ENCODE measurements at places on chromosomes 3 and 15.

DNA sequence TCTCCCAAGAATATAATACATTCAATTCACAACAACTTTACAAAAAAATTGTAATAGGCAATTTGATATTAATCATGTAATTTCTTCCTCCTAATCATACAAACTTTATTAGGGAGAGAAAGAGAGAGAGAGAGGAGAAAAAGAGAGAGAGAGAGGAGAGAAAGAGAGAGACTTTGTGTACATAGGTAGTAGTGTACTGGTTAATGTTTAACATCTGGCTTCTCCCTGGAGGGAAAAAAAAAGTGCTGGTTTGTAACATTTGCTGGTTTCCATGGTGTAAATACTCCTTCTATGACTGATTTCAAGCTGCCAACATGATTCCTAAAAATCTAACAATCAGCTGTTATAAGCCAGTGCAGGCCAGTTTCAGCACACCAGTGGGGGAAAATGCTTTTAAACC is 98.0 kb upstream of the ARHGEF26 start:
- DNase-seq: no peak

GRCh38 chr3:180341516-180341915 is 260.4 kb upstream of the TTC14 start:
- DNase-seq: no peak

DNA sequence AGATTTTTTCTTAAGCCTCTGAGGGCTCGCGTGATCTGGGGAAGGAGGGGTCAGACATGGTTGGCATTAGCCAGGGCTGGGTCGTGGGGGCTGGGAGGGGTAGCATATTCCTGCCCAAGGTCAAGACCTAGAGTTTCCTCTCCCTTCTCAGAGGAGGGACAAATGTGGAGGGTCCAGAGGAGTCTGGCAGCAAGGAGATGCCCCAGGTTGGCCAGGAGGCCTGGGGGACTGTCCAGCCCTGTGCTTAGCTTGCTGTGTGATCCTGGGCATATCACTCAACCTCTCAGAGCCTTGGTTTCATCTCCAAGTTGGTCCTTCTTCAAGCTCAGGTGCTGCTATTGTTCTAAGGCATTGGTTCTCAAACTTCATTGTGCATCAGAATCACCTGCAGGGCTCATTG is 9.1 kb upstream of the CAMP start:
- DNase-seq: no peak

DNA sequence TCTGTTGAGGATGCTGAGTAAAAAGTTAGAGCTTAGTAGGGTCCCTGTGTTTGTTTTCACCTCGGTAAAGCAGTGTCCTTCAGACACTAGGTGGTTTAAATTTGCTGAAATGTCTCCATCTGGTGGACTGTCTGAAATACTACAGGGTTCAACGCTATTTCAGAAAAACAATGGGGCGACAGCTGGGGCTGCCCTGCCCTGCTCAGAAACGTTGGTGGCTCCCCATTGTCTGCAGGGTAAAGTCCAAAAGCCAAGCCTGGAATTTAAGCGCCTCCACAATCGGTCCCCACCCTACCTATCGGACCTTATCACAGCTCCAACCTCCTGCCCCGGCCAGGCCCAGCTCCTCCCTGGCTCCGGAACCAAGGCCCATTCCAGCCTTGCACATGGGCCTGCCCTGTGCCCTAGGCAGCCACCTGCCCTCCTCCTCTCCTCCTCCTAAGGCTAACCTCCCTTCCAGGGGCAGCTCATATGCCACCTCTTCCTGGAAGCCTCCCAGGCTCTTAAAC is 4.3 kb upstream of the TSEN2 start:
- DNase-seq: no peak

GRCh38 chr3:120203016-120203415 is 82.0 kb downstream of the GPR156 start:
- DNase-seq: no peak

- DNase-seq: no peak
These were observed 121.2 kb upstream of the RASGRP1 start for GRCh38 chr15:38685686-38686339.

GRCh38 chr15:100094127-100094510 is 247.7 kb downstream of the ADAMTS17 start:
- no peak for DNase-seq

- DNase-seq: no peak
These were observed 3.5 kb downstream of the RFTN1 start for GRCh38 chr3:16509721-16510619.

DNA sequence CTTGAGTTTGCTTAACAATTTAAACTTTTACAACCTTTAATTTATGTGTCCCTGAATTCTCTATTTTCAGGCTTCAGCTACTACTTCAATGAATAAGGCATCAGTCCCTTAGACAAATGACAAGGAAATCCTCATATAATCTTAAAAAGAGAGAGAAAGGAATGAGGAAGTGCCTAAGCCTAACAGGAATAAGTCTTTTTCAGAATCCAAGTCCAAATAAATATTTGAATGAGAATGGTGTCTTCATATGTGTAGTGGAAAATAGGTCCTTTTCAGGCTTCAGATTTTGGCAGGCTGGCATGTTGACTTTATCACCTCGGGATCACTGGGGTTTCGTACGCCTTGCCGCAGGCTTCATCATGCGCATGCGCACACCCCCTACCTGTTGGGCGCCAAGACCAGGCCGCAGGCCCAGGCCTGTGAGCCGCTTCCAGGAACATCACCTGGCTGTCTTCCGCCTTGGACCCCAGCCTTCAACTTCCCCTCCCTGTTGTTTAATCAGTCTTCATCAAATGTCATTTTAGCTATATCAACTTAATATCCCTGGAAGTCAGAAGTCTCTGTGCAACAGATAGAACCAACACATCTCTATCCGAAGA is 334.5 kb downstream of the SOX2 start:
- DNase-seq: no peak

GRCh38 chr3:49567406-49567805 is 13.1 kb downstream of the BSN start:
- no peak for DNase-seq

DNA sequence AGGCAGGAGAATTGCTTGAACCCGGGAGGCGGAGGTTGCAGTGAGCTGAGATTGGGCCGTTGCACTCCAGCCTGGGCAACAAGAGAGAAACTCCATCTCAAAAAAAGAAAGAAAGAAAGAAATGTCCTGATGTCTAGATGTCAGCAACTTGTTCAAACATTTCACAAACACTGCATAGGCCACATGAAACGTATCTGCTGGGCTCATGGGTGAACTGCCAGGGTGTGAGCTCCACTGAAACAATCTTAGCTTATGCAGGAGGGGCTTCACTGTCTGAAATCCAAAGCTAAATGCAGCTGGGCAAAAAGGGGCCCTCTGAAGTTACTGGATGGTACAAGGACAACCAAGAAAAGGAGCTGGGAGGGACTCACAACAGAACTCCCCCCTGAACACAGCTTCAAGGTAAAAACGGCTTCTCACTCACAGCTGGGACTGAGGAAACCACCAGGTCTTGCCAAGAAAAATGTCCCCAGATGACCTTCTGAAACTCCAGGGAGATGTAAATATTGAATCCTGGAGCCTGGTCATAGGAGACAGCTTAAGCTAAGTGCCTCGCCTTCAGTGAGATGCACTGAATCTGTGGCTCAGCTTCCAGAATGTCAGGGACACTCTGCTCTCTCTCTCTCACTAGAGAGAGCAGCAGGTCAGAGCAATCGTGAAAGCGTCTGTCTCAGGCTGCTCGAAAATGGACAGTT is 31.9 kb downstream of the SEC61A1 start:
- DNase-seq: no peak

GRCh38 chr3:58530354-58530865 is 6.6 kb downstream of the ACOX2 start:
- DNase-seq: no peak

GRCh38 chr15:101320501-101321052 is 25.5 kb upstream of the SNRPA1 start:
- peak; percentile 38 for DNase-seq

DNA sequence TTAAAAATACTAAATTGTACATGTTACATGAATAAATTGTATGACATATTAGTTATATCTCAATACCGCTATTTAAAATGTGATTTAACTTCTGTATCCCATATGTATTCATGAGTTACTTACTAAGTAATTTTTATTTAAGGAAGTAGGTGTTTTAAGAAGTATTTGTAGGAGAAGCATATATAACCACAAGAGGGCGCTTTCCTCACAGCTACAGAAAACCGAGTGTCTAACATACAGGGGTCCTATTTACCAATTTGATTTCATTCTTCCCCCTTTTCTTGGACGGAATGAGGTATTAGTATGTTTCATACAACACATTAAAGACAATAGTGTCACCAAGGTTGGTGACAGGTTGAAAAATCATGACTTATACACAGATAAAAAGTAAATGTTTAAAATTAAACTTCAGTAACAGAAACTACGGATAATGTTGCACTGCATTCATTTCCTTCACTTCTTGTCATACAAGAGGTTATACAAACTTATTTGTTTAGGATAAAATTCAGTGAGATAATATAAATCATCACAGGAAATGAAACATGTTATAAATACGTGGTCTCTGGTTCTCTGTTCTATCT is 253.6 kb downstream of the MAGI1 start:
- DNase-seq: no peak

DNA sequence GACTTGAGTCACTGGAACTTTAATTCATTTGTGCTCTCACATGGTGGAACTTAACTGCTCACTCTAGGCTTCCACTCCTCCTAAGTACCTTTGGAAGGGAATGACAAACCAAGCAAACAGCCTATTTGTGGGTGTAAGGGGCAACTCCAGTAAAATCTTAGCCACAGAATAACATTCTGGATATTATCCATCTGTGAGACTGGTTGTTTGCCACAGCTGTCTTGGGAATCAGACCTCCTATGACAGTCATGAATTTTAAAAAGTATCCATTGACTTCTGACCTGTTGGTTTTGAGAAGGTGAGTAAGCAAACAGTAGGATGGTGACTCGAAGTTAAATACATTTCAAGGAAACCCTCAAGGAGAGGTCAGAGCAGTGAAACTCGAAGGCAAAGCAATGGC is 147.3 kb upstream of the CDIN1 start:
- DNase-seq: no peak

DNA sequence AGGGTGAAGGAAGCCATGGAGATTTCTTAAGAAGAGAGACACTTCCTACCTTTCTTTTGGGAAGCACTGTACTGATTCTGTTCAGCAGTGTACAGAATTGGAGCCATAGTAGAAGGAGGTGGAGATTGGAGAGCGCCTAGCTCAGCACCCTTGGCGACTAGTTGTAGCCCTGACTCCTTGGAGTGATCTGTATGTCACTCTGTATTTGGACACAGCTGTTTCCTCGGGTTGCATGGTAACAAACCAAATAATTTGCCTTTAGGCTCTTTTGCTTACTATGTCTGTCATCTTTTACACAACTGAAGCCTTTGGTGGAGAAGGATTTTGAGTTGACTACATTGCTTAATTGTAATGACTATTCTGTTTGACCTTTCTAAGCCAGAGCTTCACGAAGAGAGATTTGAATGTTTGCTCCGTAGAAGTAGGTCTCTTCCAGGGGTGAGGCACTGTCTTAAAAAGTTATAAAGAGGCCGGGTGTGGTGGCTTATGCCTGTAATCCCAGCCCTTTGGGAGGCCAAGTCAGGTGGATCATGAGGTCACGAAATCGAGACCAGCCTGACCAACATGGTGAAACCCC is 77.1 kb downstream of the AKAP13 start:
- DNase-seq: no peak

DNA sequence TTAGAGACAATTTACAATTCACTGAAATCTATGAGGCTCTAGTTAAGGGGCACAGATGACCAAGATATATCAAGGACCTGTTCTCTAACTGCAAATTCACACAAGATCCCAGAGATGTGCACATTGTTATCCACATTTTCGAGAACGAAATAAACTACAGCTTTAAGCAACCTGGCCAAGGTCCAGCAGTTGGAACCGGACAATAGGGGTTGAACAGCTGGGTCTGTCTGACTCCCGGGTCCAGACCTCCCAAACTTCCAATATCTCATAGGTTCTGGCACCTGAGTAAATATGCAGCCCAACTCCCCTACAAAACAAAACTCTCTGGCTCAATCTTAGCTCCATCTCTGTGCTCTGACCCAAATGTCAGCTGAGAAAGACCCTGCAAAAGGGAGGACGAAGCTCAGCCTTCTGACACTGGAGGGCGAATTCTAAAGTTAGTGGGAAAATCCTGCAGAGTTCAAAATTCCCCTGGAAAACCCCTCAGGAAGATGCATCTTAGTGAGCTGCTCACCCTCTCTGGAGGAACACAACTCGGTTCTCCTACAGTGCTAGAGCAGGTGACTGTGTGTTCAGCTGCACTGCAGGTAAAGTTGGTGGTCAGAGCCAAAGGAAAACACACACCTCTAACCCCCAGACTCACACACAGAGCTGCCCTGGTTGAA is 14.2 kb upstream of the SPATA12 start:
- no peak for DNase-seq

GRCh38 chr3:77535116-77535515 is 495.2 kb downstream of the ROBO2 start:
- DNase-seq: no peak

DNA sequence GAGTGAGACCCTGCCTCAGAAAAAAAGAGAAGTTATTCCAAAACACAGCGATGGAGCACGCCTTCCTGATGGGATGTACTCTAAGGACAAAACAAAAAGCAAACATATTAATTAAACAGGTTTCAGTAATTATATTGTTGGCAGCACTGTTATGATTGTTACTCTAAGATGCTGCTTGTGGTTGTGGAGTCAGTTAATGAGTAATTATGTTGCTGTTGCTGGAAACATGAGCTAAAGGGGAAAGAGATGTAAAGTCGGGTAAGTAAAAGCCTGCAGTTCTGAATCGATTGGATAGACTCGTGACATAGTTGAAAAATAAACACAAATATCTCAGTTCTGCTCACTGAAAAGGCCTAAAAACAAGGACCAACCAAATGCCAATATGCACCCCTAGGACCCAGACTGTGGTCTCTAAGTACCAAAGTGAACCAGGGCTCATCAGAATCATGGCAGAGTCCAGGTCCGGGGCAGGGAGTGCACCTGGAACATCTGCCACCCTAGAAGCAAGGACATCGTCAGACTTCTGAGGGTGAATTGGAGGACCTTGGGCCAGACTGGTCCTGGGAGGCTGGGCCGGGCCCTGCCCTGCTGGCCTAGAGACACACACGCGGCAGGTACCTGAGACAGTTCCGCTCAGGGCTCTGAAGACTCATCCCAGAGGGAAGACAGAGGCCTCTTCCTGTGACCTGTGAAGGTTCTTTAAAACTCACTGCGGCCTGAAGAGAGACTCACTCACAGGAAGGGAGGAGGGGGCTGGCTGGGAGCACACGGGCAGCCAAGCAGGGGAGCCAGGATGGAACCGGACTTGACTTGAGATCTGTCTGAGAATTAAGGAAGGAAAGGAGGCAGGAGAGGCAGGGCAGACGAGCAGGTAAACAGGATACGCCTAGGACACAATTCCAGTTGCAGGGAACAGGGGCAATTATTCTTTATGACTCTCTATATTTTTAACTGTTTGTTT is 140.5 kb downstream of the LRRK1 start:
- no peak for DNase-seq

Data from stimulated activated CD4-positive, alpha-beta T cell treated with anti-CD3 and anti-CD28 coated beads, Interleukin-12 subunit alpha, Interleukin-12 subunit beta, amount 100 ng/mL, for 48 hours (primary cell).